Stimulated activated CD8-positive, alpha-beta memory T cell treated with anti-CD3 and anti-CD28 coated beads, Interleukin-15, amount 100 ng/mL, for 4 hours (primary cell): ENCODE measurements at places on chromosomes 12 and 14.

DNA sequence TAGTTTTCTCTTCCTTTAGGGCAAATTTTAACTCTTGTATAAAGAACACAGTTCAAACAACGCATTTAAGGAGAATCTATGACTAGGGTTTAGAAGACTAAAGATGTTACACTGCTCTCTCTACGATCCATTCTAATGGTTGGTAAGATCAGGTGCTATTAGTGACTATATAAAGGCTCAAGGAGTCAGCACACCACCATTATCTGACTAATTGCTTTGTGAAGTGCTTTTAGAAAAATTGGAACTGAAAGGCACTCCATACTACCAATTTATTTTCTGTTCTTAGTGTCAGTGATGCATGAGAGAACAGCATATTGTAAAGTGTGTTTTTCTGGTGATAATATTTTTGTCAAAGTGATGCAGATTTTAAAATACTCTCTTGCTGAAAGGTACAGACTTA lies 136.8 kb downstream of the SYT1 start:
- DNase-seq = no peak

- no peak for DNase-seq
Observed at GRCh38 chr12:4044736-4045730, 171.8 kb upstream of the PARP11 start.

GRCh38 chr12:54012631-54013409 lies 4.0 kb downstream of the HOXC8 start:
- no peak for DNase-seq

- DNase-seq = no peak
Observed at GRCh38 chr12:58051378-58051777, 110.0 kb downstream of the ATP23 start.

GRCh38 chr14:81511111-81511904 lies 22.3 kb downstream of the SEL1L start:
- no peak for DNase-seq

DNA sequence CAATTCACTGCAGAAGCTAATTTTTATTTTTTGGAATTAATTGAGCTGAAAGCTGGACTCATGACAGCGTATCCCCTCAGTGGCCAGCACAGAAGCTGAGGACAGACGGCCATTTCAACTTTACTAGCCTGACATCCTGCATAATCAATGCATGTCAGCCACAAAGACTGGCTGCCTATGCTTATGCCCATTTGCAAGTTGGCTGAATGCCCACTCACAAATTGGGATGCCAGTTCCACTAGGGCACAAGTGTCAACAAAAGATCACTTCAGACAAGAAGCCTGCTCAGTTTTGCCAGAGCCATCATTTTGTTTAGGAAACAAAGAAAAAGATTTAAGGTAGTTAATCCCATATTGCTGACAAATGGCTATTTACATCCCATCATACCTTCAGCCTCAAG lies 417.6 kb downstream of the NOVA1 start:
- DNase-seq = no peak

GRCh38 chr12:94290353-94290752 lies 142.0 kb downstream of the PLXNC1 start:
- DNase-seq = no peak

DNA sequence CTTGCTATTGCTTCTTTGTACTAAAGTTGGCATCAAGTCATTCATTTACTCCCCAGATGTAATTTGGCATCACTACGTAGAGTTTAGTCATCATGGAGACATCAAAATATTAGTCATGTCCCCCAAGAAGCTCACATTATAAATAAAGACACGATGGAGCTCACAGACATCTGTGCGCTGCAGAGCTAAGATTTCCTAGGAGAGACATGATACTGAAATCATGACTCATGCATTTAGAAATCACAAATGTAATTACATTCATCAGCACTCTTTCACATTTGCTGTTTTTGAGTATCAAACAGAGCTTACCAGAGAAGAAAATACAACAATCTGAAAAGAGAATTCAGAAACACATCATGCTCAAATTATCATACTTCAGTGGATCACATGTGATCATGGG lies 169.8 kb downstream of the LRIG3 start:
- no peak for DNase-seq

DNA sequence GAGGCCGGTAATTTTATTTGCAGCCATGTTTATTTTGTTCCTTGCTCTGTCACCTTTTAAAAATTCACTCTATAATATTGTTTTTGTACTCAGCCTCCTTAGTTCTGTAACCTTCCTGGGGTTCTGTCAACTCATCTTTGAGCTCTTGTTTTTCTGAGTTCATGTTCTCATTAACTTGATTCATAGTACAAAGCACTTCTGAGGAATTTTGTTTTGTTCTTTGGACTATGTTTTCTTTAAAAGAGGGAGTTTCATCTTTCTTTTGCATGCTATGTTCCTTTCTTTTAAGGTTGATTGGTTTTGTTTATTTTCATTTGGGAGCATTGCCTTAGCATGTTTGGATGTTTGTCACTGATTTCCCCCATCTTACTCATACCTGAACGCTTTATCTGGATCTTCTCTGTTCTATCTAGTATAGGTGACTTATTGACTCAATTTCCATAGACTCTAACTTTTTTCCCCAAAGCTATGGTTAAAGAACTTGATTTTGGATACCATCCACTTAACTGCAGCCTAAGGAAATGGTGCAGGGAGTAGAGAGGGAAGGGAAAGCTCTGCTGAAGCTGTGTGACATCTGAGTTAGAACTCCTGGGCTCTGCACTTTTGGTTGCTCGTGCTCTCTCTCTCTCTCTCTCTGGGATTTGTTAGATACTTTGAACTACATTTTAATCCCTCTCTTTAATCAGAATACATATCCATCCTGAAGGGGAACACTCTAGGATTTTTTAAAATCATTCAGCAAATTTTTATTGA lies 268.5 kb downstream of the PAWR start:
- DNase-seq = no peak

DNA sequence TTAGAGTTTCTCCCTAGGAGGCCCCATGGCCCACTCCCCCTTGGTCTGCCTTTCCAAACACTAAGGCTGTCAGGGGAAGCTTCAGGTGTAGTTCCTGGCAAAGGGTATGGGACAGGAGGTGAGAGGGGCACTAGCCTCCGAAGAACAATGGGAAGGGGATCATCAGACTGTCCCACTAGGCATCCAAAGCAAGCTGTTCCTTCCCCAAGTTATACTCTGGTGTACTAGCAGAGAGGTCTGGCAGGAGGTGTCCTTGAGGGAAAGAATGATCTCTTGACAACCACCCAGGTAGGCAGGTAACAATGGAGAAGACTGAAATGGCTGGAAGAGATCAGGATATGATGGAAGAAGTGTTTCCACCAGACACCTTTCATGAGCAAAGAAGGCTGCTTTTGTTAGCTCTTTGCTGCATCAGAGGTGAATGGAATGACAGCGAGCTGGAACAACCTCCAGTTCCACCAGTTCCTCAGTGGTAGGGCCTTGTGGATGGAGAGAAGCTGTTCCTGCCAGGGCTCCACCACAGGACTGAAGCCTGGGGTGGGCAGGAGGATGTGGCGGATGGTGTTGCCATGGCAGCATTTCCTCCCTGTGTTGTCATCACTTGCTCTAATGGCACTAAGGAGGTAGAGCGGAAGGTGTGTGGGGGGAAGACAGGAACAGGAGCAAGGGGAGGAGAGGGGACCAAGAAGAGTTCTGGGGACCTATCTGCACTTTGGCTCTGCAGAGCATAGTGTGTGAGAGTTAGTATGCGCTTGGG lies 2.3 kb upstream of the AGAP2 start:
- DNase-seq = peak; percentile 60

DNA sequence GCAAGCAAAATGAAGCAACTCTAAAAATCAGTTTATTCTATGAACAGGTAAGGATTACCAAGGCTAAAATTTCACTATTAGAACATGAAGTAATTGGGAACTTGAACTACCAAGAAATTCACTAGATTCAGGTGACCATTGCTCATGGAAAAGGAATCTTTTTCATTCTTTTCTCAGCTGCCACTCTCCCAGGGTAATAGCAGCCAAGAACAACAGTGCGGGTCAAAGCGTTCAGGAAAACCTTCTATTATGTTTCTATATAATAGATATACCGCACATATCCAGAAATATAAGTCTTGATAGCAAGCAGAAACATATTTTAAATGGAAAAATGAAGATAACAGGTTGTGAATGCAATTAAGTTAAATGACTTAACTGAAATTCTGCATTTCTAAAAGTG lies 125.6 kb downstream of the NELL2 start:
- DNase-seq = no peak

DNA sequence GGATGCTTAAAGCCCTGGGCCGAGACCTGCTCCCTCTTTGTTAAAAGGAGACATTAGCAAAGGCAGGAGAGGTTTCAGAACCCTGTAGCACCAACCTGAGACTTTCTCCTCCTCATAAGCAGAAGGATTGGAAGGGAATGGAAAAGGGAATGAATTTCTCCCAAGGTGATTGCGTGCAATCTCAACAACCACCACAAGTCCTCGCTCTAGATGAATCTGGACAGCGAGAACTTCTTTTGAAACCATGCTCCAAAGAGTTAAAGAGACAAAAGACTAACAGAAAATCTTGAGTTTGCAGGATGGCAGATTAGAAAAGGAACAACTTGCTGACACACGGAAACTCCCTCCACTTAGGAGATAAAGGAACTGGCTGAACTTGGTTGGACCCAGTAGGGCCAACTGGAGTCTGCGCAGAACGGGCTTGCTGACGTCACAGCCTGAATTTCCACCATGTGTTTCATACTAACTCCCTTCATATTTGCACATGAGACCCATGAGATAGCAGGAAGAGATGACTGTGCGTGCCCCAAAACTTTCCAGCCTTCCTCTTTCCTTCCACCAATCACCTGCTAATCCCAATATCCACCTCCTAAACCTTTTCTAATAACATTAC lies 137.0 kb downstream of the PTPN11 start:
- DNase-seq = no peak

DNA sequence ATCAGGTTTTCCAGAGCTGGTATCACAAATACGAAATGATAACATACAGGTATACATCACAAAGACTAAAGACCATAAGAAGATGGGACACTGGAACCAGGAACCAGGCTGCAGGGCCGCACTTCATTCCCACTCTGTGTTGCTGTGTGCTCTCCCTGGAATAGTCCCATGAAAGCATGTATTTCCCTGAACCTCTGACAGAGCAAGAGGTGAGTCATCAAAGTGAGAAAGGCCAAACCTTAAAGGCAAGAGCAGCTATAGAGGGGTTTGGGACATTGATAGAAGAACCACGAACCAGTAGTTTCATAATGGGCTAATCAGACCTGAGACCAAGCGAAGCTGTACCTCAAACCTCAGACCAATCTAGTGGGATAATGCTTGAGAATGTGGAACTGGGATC lies 283.0 kb upstream of the PRKD1 start:
- DNase-seq = no peak

- no peak for DNase-seq
Observed at GRCh38 chr14:106844608-106845285, 1318.4 kb downstream of the TMEM121 start.

GRCh38 chr14:75426332-75427125 lies 1.3 kb upstream of the JDP2 start:
- no peak for DNase-seq

- DNase-seq = no peak
Observed at GRCh38 chr14:33463731-33464130, 487.1 kb downstream of the EGLN3 start.

DNA sequence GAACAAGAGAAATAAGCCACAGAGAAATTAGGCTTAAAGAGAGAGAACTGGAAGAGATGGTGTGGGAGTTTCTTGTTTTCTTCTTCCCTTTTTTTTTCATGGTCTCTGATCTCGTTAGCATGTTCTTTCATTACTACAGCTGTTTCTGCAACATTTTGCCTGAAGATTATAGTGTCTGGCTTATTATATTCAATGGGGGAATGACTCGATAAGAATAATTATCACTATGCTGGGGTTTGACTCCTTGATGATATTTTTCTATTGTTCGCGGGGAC lies 70.0 kb downstream of the TMEM132C start:
- no peak for DNase-seq

- DNase-seq = no peak
Observed at GRCh38 chr12:110343114-110343513, 60.4 kb downstream of the ANAPC7 start.

- no peak for DNase-seq
Observed at GRCh38 chr12:132078190-132078589, 65.9 kb downstream of the DDX51 start.

DNA sequence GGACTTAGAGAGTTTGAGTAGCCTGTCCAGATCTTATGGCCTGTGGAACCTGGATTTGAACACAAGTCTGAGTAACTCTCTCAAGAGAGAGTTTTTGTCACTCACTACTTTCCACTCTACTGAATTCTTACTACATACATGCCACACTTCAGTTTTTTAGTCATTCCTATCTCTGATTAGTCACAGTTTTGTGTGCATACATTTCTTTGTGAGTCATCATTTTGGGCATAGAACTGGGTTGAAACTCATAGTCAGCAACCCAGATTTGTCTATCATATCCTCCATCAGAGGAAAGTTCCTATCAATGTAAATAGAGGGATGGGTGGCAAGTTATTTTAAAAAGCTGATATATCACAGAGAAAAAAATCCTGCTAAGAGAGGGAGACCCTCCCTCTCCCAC lies 42.9 kb downstream of the FLRT2 start:
- no peak for DNase-seq

DNA sequence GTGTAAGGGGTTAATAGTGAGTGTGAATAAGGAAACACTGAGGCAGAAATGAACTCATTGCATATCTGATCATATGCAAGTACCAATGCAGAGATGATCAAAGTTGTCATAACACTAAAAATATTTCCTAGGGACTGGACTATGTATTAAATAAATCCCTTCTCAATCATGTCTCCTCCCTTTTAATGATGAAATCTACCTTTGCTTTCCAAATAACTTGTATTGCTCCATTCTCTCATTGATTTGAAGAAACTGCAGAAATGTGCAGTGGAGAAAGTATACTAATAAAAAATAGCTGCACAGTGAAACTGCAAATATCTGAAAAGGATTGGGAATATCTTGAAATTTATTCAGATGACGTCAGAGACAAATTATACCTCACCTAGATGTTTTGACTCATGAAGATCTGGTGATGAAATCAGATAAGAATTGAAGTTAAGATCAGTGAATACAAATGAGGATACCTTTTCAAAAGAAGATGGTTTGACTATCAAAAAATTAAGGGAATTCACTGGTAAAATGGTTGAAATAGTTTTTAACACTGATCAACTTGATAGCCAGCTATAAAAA lies 1264.9 kb upstream of the USP15 start:
- DNase-seq = no peak

DNA sequence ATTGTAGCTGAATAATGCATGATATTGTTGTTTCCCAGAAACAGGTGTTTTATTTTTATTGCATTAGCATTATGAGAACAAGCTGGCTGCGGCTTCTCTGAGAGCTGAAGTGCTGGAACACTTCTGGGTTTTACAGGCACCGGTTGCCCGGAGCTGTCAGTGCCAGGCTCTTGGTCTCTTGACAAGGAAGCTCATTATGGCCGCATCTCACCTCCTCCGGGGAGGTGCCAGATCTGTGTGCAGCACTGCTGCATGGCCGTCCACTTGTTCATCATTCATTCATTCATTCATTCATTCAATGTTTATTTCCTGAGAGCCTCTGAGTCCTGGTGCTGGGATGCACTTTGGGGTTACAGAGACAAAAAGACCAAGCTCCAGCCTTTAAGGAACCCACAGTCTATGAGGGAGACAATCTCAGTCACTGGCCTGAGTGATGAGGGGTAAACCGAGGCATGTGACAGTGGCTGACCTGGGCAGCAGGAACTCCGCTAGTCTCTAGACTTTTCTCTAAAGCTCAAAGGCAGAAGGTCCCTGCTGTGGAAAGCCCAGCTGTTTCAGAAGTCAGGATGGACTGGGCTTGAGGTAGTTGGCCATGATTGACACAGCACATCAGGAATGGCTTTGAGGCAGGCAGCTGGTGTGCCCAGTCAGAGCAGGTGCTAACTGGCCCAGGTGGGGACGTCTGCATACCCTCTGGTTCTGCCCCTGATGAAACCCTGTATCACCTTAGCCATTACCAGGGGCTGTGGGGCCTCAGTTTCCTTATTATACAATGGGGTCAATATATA lies 181.0 kb downstream of the ADGRD1 start:
- DNase-seq = no peak
